ENCODE measurements at places on chromosomes 5 and 9.

DNA sequence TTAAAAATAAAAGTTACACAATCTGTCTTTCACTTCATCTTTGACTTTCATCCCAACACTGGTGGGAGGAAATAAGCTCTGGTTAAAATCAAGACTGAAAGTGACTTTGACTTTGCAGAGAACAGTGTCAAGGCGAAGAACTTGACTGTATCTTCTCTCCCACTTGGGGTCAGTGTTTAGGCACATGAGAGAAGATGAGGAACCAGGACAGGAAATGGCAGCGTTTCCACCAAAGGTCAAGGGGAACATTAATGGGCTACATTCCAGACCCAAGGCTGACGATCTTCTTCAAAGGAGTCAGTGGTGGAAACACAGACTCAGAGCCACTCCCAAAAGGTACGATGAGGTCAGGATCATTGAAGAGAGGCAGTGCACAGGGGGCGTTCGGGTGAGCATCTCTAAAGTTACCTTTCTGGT, 409.5 kb downstream of the ARHGEF28 start:
- DNase-seq: no peak

GRCh38 chr9:100455470-100455869, 17.5 kb upstream of the TMEFF1 start:
- no peak for DNase-seq

DNA sequence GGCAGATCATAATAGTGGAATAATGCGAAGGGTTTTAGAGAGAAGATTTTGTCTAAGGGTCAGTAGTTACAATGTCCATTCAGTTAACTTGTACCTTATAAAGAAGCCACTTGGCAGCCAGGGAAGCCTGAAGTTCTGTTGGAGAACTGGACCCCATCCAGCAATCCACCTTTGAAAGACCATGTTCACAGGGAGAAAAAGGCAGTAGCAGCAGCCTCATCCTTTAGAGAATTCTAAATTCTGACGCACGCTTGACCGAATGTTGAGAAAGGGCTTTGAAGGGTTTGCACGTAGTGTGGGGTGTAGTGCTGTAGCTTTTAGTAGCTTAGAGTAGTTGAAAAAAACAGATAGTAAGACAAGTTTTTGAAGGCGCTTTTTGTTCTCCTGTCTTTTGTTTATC, 42.8 kb downstream of the MCCC2 start:
- DNase-seq: no peak

GRCh38 chr5:84274585-84275468, 109.9 kb downstream of the EDIL3 start:
- no peak for DNase-seq

DNA sequence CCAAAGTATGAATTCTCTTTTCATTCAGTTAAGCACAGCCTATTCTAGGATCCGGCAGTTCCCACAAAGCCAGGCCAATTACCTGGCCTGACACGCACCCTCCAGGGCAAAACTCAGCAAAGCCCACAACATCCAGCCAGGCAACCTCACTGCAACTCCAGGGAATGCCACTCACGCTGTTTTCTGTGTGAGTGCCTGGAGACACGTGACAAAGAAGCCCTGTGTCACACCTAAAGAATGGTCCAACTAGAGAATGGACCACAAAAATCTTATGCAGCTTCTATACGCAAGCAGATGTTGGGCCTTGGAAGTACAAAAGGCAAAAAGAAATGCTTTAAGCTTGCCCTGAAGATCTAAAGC, 20.2 kb downstream of the RETREG1 start:
- DNase-seq: no peak

DNA sequence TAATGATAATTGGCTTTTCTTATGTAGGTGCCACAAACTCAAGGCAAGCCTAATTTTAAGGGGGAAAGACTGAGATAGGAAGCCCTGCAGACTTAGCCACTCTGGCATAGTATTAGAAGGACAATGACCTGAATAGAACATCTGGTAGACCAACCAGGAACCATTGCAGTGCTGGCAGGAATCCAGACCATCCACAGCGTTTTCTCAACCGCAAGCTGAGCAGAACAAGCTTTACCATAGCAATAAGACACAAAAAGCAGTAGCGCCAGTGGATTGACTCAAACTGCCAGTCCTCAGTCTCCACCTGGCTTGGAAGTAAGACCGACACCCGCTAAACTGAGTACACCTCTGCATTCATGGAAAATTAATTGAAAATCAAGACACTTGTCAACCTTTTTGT, 141.3 kb upstream of the LPAR1 start:
- no peak for DNase-seq

- no peak for DNase-seq
Observed at GRCh38 chr5:80962630-80963520, 2.7 kb downstream of the RASGRF2 start.

DNA sequence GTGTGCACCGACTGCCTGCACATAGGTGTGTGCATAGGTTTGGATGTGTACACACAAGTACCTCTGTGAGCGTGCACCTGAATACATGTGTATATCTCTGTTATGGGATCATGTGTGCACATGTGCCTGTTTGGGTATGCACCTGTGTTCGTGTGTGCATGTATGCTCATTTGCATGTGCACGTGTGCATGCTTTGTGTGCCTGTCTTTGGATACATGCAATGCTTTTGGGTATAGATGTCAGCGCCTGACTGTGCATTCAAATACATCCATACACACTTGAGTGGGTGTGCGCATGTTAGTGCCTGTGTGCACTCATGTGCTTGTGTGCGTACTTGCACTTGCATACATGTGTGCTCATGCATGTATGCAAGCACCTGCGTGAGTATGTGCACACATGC, 258.1 kb downstream of the IRX2 start:
- no peak for DNase-seq

DNA sequence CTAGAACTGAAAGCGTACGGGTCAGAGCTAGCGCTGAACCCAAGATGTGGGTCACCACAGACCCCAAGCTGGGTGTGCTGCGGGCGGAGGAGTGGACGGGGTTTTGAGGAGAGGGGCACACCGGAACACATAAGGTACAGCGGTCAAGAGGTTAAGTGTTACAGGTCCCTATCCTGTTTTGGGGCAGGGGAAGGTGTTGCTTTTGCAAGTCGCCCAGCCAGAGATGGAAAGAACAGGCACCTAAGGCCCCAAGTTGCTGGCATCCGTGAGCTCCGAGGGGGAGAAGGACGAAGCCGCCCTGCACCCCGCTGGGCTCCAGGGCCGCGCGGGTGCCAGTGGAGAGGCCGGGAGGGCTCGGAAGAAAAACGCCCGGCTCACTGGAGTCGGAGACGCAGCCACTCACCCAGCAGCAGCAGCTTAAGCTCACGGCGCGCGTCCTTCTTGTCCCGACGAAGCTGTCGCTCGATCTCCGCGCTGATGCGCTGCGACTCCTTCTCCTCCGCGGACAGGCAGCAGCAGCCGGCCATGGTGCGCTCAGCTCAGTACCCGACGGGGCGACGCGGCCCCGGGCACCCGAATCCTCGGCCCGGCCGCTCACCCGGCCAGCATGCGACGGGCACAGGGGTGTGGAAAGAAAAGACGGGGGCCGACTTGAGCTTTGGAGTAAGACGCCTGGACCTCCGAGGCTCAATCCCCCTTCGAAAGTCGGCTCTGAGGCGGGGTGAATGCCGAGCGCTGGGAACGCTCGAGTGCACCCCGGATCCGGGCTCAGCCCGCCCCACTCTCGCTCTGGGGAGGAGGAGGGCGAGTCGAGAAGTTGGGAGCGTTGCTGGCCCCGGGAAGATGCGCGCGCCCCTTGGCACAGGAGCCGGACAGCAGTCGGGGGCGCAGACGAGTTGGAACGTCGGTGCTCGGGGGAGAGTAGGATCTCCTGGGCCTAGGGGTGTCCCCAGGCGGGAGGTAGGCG, 572 bp downstream of the GNA14 start:
- no peak for DNase-seq

DNA sequence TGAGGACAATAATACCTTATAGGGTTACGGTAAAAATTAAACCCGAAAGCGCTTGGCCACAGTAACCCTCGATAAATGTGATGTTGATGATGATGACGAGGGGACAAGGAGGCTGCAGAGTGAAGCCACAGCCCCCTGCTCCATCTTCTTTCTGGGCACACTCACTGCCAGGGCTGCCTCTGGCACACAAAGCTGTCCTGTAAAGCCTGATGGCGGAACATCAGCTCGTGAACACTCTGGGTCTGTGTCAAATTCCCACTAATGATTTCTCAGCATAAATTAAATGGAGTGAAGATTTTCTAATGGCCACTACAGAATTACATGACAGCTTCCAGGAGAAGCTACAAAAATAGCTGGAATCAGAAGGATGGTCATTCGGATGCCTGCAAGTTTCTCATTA, 142.2 kb downstream of the TTLL11 start:
- no peak for DNase-seq

DNA sequence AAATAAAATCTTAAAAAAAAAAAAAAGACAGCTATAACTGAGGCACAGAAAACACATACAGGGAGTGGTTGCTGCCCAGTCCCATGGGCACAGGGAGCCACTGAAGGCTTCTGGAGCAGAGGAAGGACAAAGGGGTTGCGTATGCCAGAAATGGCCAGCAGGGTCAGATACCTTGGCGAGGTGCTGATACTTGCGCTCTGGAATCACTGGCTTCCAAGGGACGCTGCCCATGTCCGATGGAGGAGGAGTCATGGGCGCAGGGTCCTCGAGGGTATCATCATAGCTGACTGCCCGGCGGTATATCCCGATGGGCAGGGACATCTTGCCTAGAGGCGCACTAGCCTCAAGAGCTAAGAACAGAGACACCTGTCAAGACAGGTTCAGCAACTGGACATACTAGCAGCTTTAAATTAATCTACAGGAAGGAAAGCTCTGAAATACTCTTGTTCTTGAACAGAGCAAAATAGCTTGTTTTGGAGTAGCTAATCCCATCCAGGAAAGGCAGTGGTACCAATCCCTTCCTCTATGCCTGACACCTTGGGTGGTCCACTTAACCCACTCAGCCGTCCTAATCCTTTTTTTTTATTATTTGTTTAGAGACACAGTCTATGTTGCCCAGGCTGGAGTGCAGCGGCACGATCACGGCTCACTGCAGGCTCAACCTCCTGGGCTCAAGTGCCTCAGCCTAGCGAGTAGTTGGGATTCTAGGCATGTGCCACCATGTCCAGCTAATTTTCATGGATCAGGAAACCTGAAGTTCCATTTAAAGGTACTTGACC, 6.0 kb downstream of the KIAA1191 start:
- no peak for DNase-seq

DNA sequence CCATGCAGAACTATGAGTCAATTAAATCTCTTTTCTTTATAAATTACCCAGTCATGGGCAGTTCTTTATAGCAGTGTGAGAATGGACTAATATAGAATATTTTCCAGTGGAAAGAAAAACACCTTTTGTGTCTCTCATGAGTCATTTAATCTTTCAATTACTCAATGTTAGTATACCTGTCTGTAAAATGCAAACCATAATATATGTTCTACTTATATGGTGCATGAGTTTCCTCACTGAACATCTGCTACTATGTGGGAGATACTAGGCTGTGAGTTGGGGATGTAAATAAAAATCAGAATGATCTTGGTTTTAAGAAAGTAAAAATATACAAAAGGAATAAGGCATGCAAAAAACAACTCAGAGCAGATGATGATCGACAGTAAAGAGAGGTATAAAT, 15.0 kb downstream of the CDH10 start:
- DNase-seq: no peak

DNA sequence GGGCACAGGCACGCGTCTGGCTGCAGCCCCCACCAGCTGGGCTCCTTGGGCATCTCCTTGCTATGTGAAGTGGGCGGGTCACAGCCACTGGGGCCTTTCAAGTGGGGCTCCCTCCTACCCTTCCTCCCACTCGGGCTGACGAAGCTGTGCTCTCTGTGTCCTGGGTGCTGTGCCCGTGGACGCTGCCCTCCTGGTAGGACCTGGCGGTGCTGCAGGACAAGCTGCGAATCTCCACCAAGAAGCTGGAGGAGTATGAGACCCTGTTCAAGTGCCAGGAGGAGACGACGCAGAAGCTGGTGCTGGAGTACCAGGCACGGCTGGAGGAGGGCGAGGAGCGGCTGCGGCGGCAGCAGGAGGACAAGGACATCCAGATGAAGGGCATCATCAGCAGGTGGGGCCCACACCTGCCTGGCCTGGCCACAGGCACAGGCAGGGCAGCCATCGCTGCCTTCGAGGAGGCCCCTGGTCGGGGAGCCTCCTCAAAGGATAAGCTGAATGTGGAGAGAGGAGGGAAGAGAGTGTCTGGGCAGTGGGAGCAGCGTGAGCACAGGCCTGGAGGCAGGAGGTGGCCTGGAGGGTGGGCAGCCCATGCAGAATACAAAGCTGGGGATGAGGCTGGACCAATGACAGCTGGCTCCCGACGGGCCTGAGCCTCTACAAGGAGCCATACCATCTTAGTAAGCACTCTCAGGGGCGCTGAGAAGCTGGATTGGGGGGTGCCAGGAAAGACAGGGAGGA, 124.7 kb downstream of the DAB2IP start:
- DNase-seq: no peak

DNA sequence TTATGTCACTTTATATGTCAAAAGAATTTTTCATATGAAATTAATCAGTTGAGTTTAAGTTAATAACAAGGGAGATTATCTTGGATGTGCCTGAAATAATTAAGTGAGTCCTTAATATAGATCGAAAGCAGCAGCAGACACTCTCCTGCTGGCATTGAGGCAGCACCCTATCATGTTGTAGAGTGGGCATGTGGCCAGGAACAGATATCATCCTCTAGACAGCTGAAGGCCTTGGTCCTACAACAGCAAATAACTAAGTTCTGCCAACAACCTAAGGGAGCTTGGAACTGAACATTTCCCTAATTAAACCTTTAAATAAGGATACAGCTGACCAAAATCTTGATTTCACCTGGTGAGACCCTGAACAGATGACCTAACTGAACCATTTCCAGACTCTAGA, 25.8 kb upstream of the UGT3A1 start:
- DNase-seq: no peak

- DNase-seq: no peak
Observed at GRCh38 chr9:25889661-25890060, 211.4 kb upstream of the TUSC1 start.

- DNase-seq: no peak
Observed at GRCh38 chr5:159833846-159834245, 82.4 kb upstream of the ADRA1B start.

Data from stimulated activated CD4-positive, alpha-beta T cell treated with anti-CD3 and anti-CD28 coated beads, Interleukin-1b, Interleukin-23, amount 100 ng/mL, for 1 hour (primary cell).